ENCODE measurements at places on chromosomes 6 and 20.
A peak's percentile ranks its signal among the peaks of the same experiment; 100 is the strongest.

GRCh38 chr6:107977283-107977682, 19.3 kb upstream of the SEC63 start:
- peak; percentile 70 for DNase-seq

GRCh38 chr20:1434571-1435336, 31.9 kb downstream of the NSFL1C start:
- peak; percentile 22 for DNase-seq

GRCh38 chr20:41643504-41643938, 25.3 kb upstream of the CHD6 start:
- DNase-seq, result peak; percentile 63

GRCh38 chr6:79010422-79010821, 67.6 kb downstream of the PHIP start:
- no peak for DNase-seq
